Left renal cortex interstitium (tissue), 4 donors: ENCODE measurements at places on chromosomes 3 and 15. TPM values are rescaled to one million over a fixed set of nuclear protein-coding genes. Genes with fewer than 3 reads are reported as not detected.

- no peak for DNase-seq
These were observed 290.0 kb upstream of the PLSCR5 start for GRCh38 chr3:146895026-146895749.

GRCh38 chr15:51739061-51739712 lies 1.7 kb upstream of the LYSMD2 start:
- no peak for DNase-seq

DNA sequence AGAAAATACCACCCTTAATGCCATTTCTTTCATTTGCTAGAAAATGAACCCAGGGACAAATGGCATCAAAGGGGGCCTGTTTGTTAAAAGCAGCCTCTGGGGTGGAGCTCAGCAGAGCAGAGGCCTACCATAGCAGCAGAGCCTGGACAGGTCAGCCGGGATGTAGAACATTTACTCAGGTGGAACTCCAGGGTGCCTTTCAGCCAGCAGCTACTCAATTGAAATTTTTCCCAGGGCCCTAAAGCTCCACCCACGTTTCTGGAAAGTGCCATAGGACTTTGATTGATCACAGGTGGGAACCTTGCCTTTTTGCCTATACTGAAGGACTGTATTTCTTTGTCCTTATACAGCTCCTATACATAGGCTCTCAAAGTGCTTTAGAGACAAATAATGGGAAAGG lies 74.5 kb upstream of the C15orf61 start:
- no peak for DNase-seq

IL5RA gene
- polyA plus RNA-seq = 0.49 TPM

DNA sequence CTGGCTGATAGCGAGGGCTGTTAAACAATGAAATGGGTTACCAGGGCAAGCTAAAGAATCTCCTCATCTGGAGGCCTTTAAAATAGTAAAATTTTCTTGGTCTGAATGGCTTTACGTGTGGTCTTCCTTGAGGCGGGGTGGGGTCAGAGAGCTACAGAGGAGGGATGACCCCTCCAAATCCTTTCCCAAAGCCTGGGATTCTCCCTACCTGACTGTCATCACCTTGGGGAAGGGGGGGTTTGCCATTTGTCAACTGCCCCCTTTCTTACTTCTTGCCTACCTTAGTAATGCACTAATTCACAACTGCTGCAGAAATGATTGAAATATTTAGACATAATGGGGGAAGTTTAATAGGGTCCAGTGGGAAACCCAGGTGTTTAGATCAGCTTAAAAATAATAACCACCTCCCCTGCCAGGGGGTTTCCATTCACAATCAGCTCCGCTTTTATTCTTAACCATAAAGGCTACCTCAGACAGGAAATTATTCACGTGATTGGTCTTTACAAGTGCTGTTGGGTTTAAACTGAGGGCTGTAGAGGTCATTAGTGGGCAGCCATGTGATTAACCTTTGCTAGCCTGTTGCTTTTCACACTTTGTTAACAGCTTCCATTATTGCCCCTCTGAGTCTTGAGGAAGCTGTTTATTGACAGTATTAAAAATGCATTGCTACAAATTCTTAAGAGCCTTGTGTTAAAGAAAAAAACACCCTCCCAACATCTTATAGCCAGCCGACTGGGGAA lies 276.5 kb upstream of the ATP11B start:
- no peak for DNase-seq

GRIP2 gene
- 1.5 TPM for polyA plus RNA-seq

DNA sequence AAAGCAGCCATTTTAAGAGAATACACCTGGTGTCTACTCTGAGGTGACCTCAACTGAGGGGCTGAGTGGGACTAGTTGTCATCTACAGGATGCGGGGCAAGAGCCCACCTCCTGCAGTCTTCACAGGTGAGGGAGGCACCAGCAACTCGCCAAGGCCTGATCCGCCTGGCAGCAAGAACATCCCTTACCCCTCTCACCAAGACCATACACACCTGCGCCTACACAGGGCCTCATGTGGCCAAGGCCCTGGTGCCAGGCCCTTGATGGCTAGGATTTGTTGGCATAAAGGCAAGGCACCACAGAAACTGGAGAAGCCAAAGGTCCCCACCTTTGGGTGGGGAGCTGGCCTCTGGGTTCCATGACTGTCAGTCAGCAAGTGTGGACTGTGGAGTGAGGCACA lies 18.4 kb downstream of the ELP6 start:
- DNase-seq = no peak

- no peak for DNase-seq
These were observed 135.3 kb downstream of the CHL1 start for GRCh38 chr3:331881-332280.

DNA sequence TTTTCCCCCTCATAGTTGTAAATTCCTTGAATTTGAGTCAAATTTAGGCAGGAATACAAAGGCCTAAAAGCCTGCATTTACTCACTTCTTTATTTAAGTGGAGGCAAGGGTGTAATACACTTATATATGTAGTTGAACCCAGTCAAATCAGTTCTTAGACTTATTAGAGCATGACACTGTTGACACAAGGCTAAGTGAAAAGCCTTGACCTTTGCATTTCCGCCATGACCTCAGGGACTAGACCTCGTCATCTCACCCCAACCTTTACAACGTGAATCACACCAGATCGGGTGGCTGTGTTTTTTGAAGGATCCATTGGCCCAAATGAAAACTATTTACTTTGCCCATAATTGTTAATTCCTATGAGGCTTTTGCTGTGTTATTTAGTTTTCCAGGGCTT lies 774.4 kb downstream of the ROBO1 start:
- DNase-seq = no peak

GRCh38 chr15:94290730-94291129 lies 59.4 kb downstream of the MCTP2 start:
- DNase-seq = no peak

- no peak for DNase-seq
These were observed 127.5 kb downstream of the BDH1 start for GRCh38 chr3:197428117-197428801.

DNA sequence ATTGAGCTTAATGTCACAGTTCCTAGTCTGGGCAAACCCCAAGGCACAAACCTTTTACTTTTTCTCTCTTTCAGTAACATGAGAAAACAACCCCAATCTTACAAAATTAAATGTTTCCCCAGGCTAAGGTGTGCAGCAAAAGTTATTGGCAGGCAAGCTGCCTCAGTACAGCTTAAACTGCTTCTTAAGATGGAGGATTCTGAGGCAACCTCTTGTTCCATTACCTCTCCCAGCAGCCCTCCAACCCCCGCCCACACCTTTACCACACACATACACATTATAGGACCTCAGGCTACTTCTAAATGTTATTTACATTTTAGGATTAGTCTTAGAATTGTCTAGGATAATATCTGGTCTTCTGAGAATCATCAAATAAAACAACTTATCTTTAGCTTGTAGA lies 22.3 kb upstream of the CBLB start:
- no peak for DNase-seq

GRCh38 chr3:165954171-165954570 lies 116.9 kb upstream of the BCHE start:
- no peak for DNase-seq
